ENCODE measurements at places on chromosomes 11 and 22.

- DNase-seq = no peak
Measured at GRCh38 chr22:40270031-40270430, 76.3 kb upstream of the ADSL start.

DNA sequence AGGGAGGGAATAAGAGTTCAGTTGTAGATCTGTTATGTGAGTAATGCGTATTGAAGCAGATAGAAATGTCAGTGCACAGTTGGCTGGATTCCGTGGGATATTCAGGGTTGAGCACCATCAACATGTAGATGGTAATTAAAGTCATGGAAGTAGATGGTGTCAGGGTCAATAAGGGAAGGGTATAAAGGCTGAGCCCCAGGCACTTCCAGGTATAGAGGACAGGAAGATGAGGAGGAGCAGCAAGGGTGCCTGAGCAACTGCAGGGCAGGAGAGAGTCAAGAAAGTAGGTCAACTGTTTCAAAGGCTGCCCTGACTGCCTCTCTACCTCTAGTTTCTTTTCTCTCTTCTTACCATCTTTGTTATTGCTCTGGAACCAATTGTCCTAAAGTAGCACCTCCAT lies 85.9 kb downstream of the MICAL2 start:
- no peak for DNase-seq

DNA sequence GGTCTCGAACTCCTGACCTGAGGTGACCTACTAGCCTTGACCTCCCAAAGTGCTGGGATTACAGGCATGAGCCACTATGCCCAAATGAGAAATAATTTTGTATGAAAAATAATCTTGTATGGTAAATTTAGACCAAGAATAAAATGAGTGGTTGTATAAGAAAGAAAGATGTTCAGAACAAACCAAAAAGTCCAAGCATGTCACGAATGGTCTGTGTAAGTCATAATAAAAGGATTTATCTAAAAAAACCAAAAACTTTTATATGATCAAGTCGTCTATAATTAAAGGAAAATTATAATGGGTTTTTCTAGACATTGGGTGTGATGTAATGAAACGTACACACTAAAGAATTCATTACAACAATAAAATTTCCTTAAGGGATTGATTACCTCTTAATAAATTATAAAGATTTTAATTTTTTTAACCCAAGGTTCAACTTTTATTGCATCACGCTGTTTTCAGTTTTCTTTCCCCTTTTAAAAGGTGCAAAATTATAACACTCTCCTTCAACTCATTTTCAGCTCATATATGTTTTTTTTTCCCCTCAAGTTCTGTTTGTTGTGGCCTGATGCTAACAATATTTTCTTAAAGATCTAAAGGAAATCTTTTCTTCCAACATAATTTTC lies 8.9 kb upstream of the AQP11 start:
- DNase-seq = peak; percentile 61

DNA sequence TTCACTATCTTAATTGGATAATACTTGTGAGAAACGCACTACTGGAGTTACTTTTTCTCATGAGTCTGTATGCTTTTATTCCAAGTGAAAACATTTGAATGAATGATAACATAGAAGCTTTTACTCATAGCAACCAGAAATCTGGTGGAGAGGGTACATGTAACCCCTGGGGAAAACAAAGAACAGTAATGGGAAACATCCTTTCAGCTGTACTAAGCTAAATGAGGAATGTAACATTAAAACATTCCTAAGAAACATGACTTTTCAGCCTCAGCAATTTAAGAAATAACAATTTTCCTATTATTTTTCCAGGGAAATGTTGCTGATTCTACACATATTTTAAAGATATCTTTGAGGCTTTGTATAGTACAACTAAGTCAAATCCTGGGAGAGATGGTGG lies 97.2 kb upstream of the CEP126 start:
- DNase-seq = no peak

DNA sequence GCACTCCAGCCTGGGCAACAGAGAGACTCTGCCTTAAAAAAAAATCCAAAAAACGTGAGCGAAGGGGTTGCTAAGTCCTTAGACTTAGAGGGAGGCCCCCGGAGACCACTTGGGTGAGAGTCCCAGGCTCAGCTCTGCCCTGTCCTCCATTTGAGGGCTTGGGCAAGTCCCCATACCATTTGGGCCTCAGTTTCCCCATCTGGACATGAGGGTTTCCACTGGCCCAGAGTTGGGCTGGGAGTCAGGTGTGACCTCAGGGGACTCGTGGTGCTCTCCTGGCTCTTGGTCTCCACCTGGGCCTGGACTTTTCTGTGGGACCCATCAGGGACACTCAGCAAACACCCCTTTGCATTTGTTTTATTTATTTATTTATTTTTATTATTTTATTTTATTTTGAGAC lies 35.2 kb upstream of the CSNK1E start:
- DNase-seq = no peak

DNA sequence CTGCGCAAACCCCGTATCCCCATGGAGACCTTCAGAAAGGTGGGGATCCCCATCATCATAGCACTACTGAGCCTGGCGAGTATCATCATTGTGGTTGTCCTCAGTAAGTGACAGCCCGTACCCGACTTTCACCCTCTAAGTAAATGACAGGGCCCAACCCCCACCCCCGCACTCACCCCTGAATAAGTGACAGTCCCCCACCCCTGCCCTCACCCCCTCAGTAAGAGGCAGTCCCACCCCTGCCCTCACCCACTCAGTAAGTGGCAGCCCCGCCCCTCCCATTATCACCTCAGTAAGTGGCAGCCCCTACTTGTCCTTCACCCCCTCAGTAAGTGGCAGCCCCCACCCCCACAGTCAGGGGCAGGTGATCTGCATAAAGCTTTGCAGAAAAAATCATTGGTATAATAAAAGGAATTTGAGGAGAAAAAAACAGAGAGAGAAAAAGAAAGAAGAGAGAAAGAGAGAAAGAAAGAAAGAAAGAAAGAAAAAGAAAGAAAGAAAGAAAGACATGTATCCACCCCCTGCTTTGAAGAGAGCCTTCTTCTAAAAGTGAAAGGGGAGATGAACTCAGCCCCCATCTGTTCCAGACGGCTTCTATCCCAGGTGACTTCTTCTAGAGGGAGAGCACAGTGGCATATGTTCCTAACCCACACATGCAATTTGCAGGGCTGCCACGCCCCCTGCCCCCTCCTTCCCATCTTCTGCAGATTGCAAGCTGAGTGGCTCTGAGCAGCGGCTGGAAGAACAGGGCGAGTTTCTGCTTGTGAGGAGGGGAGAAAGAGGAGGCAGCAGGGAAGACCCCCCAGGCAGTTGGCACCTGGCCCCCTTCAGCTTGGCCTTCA lies 12.5 kb upstream of the SMIM35 start:
- no peak for DNase-seq

DNA sequence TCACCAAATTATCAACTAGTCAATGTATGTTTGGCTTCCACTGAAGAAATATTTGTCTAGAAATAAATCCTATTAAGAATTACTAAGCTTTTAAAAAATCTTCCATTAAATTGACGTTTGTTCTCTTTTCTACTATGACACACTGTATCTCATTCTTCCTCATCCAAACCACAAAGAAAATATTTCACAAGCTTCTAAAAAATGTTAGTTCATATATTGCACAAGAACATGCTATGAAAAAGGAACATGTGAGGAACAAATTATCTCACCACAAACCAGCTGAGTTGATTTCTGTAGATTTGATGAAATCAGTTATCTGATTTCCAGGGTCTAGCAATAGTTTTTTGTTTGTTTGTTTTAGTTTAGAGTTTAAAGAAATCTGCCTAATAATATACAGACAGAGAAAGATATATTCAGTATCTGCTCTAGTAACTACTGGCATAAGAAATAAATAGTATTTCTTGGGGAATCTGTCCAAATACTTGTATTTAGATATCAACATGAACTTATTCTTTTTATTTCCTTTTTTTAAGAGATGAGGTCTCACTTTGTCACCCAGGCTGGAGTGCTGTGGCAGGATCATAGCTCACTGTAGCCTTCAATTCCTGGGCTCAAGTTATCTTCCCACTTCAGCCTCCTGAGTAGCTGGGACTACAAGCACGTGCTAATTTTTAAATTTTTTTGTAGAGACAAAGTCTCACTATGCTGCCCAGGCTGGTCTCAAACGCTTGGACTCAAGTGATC lies 161.7 kb downstream of the ATG16L2 start:
- DNase-seq = no peak

GRCh38 chr11:87425943-87426342 lies 388.2 kb downstream of the TMEM135 start:
- DNase-seq = no peak

DNA sequence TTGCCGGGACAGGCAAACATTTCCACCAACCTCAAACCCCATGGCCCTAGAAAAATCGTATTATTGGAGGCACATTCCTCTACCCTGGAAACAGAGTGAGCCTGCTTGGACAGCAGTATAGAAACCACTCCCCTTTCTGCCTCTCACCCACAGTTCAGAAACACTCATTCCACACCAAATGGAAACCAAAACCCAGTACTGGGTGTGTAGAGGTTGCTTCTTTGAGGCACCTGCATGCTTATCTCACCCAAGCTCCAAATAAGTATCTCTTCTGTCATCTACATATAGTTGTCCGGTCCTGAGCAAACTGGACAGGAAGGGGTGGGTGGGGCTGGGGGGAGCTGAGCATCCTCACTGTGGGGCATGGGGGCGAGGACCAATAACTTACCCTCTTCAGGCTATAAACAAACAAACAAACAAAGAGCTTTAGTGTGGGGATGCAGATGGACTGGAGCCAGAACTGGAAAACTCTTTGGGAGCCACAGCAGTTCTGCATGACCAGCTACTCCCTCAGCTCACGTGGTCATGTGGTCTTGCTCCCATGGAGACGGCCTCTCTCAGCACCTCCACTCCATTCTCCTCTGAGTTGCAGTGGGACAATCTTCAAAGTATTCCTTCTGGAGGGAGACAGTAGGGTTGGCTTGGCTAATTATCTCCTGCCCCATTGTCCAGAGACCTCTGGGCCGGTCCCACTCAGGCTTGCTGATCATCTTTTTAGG lies 1.0 kb upstream of the PLAAT2 start:
- DNase-seq = no peak

- DNase-seq = no peak
Measured at GRCh38 chr22:45997777-45998637, 21.0 kb upstream of the WNT7B start.

GRCh38 chr11:112100462-112100861 lies 13.8 kb downstream of the SDHD start:
- no peak for DNase-seq

- DNase-seq = no peak
Measured at GRCh38 chr11:98003606-98004371, 1017.0 kb upstream of the CNTN5 start.

DNA sequence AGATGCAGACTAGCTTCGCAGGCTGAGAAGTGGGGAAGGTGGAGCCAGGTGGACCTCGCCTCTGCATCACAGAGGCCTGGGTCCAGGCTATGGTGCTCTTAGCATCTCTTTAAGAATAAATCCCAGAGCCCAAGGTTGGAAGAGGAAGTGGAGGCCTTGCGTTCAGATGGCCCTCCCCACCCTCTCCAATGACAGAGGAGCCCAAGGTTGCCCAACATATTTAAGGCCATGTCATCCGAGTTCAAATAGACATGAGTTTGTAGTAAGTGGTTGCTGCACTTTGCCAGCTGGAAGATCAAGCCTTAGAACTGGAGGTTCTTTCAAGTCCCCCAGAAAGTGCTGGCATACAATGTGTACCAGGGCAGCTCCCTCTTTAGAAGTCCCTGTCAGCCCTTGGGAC lies 47.1 kb upstream of the HORMAD2 start:
- no peak for DNase-seq

DNA sequence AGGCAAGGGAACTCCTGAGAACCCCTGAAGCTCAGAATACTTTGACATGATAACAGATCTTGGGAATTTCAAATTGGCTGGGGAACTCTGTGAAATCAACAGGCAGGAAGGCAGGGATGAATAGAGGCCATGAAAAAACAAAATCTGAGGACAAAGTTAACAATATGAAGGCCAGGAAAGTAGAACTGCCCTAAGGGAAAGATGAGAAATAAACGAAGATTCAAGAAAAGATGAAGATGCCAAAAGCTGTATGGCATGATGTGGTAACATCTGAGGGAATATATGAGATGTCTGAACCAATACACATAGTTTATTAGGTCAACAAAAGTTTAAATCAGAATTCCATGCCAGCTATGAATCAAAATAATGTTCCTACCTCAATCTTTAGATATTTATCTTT lies 25.0 kb downstream of the SERGEF start:
- no peak for DNase-seq

Measured in RKO (cell line).